Right hindlimb (tissue), 1 donor: ENCODE measurements at places on chromosomes 1 and 21.

DNA sequence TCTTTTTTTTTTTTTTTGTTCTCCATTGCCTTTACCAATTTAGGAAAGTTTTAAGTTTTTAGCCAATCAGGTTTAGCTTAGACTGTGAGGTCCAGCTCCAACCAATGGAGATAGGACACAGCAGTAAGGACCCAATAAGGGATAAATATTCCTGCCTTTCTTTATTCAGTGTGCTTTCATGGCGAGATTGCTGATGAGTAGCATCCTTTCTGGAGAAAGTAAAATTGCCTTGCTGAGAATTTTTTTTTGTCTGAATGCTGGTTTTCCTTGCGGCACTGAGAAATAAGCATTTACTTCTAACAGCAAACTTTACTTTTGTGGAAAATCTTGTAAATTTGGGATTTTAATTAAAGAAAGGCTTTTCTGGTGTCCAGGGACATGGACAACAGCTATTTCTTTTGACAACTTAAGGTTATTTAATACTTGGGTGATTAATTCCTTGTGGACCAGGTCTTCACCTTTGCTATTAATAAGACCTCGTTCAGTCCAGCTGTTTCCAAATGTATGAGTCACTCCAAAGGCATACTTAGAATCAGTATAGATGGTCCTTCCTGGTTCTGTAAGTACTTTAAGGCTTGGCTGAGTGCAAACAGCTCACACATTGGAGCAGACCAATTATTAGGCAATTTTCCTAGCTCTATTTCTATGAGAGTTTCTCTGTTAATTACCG, 54.1 kb downstream of the SERINC2 start:
- no peak for DNase-seq

- DNase-seq = no peak
These were observed 613 bp upstream of the ERO1B start for GRCh38 chr1:236282425-236282716.

GRCh38 chr1:207793327-207793726, 41.5 kb downstream of the CD46 start:
- DNase-seq = no peak

- no peak for DNase-seq
These were observed 27.3 kb upstream of the CD84 start for GRCh38 chr1:160606611-160607010.

DNA sequence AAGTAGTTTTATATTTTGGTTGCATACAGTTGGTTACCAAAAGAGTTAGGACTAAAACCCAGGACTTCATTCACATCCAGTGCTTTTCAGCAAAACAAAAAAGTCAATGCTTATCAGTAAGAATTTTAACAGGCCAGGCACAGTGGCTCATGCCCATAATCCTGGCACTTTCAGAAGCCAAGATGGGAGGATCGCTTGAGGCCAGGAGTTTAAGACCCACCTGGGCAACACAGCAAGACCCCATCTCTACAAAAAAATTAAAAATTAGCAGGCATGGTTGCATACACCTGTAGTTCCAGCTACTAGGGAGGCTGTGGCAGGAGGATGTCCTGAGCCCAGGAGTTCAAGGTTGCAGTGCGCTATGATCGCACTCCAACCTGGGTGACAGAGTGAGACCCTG, 47.3 kb downstream of the AKT3 start:
- no peak for DNase-seq

- no peak for DNase-seq
These were observed 8.4 kb upstream of the HTR6 start for GRCh38 chr1:19656134-19656779.

DNA sequence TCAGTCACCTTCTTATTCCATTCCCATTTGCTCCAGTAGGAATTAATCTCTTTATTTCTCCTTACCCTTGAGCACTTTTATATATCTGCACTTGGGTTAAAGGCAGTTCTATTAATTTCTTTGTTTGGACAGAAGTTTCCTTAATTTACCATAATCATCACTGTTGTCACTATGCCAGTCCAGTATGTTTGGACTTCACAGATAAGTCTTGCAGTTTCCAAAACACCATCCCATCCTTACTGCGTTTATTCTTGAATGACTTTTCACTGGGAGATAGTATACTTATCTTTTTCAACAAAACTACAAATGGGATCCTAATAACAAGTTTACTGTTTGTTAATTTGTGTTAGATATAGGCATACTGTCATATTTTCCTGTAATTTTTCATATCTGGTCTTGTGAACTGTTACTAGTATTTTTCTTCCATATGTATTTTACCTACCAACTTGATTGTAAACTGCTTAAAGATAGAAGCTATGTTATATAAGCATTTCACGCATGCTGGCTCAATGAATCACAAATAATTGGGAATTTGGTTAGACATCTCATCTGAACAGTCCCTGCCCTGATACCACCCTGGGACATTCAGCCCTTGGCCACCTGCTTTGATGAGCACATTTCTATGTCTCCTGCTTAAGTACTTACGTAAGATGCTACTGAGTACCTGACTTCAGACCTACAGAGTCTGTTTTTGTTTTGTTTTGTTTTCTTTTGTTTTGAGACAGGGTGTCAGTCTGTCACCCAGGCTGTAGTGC, 78.2 kb downstream of the OLFML2B start:
- no peak for DNase-seq

DNA sequence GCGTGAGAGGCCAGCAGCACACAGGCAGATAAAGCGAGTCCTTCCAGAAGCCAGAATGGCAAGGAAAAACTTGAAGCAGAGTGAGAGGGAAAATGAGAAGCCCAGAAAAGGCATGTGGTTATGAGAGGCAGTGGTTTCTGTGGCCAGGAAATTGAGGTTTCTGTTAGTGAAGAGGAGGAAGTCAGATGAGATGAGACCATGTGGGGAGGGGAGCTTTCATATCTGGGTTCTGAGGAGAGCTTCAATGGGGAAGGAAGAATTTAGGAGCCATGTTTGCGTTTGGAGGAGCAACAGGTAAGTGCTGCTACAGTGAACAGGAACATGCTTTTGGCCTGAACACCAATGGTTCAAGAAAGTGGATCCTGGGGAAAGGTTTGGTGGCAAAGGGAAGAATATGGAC, 6.1 kb upstream of the CD1A start:
- peak; percentile 19 for DNase-seq

- peak; percentile 88 for DNase-seq
These were observed at the start of gene ELOA for GRCh38 chr1:23743287-23744152. ELOA (plus strand) TSS chr1:23743471; CDS start chr1:23743504, 33 bp downstream.

DNA sequence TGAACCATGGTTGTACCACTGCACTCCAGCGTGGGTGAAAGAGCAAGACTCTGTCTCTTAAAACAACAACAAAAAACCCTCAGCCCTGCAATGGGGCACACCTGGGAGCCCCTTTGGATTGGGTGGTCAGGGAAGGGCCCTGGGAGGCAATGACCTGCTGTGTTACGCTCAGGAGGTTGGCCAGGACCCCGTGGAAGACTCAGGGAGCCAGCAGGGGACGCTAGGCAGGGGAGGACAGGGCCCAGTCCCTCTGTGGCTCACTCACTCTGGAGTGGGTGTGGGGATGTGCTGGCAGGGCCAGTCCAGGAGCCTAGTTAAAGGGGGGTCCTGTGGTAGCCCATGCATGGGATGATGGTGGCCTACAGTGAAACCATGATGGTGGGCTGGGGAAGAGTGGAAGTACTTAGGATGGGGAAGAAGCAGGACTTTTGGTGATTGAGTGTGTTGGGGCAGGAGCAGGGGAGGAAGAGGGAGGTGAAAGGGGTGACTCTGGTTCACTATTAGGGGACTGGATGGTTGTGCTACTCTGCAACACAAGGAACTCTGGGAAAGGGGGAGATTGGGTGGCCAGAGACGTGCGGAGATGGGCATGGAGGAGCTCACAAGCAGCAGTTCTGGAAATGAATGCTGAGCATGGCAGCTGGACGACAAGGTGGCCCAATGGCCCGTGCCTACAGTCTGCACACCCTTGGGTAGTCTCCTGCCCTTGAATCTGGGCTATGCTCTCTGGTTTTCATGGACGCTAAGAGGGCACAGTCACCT, 56.3 kb upstream of the FAM20B start:
- no peak for DNase-seq

DNA sequence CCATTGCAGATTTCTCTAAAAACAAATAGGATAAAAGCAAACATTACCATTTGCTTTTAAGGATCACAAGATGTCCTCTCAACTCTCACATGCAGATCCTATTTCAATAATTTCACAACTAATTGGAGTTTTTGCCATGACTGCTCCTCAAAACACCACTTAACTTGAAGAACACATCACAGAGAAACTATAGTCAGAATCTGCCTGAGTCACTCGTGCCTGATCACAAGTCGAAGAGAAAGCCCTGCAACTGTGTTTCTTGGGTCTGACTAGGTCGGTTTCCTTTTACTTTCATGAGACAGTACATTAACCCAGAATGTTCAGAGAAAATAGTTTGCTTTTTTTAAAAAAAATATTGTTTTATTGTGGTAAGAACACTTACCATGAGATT, 46.3 kb upstream of the SMYD2 start:
- DNase-seq = no peak

GRCh38 chr21:42025376-42026081, 15.4 kb upstream of the ZBTB21 start:
- no peak for DNase-seq

DNA sequence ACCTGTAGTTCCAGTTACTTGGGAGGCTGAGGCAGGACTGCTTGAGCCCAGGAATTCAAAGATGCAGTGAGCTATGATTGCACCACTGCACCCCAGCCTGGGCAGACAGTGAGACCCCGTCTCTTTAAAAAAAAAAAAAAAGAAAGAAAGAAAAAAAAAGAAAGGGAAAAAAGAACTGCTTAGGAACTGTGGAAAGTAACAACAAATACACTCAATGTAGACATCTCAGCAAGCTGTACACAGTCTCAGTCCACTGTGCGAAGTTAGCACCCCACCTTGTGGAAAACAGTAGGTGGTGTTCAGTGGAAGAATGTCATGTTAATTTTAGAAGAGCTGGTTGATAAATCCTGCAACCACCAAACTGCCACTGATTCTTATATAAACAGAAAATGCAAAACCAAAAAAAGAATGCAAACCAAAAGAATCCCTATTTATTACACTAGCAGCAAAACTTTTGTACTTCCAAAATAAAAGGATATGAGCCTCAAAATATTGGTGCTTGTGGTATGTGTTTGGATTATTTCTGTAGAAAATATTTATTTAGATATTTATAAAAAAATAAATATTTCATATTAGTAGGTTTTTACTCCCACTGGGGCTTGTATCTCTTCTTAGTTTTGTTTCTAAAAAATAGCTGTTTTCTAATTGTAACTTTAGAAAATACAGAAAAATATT, 31.1 kb downstream of the ALG14 start:
- DNase-seq = peak; percentile 85
